Osteoblast (primary cell): ENCODE measurements at places on chromosomes 1 and 21. TPM values are rescaled to one million over a fixed set of nuclear protein-coding genes. Genes with fewer than 3 reads are reported as not detected.

SH2D2A gene
- total RNA-seq, result 0.29 and 0.36 TPM in 2 replicates

CTTNBP2NL gene
- total RNA-seq, result 29.5 and 32.2 TPM in 2 replicates

PIK3R3 gene
- 4.0 and 5.3 TPM in 2 replicates for total RNA-seq

DTL gene
- total RNA-seq, result 2.9 and 3.2 TPM in 2 replicates

KDF1 gene
- total RNA-seq, result not detected in 2 replicates

MMEL1 gene
- total RNA-seq, result under 0.01 TPM in 1 of 2 replicates, not detected in the other

F13B gene
- under 0.01 TPM in 1 of 2 replicates, not detected in the other for total RNA-seq

PPP1R8 gene
- total RNA-seq, result 29.7 and 34.2 TPM in 2 replicates

RPS8 gene
- 1,174 and 1,221 TPM in 2 replicates for total RNA-seq

NBPF10 gene
- 5.1 and 6.2 TPM in 2 replicates for total RNA-seq

SLC44A3 gene
- 2.9 and 7.1 TPM in 2 replicates for total RNA-seq

CACNA1S gene
- not detected in 2 replicates for total RNA-seq

NCF2 gene
- total RNA-seq, result 0.88 and 2.2 TPM in 2 replicates

PFKFB2 gene
- total RNA-seq, result 14.5 and 17.7 TPM in 2 replicates

HES4 gene
- total RNA-seq, result 0.29 and 0.72 TPM in 2 replicates

EVA1C gene
- 5.0 and 8.0 TPM in 2 replicates for total RNA-seq

HTR1D gene
- under 0.01 TPM in 1 of 2 replicates, not detected in the other for total RNA-seq

KLHL12 gene
- total RNA-seq, result 23.2 and 28.0 TPM in 2 replicates

ENAH gene
- 344 and 453 TPM in 2 replicates for total RNA-seq

ATP1A4 gene
- total RNA-seq, result not detected in 2 replicates

SPRR1A gene
- total RNA-seq, result not detected in 2 replicates

TPR gene
- total RNA-seq, result 63.9 and 68.8 TPM in 2 replicates

CYP4Z1 gene
- total RNA-seq, result not detected in 2 replicates

CACYBP gene
- 71.7 and 150 TPM in 2 replicates for total RNA-seq

POLR3C gene
- total RNA-seq, result 54.3 and 63.1 TPM in 2 replicates

CFHR5 gene
- total RNA-seq, result not detected in 2 replicates

TARBP1 gene
- 29.7 and 33.6 TPM in 2 replicates for total RNA-seq

OR10J1 gene
- not detected in 2 replicates for total RNA-seq

GFI1 gene
- under 0.01 TPM in 1 of 2 replicates, not detected in the other for total RNA-seq

G0S2 gene
- 10.5 and 11.2 TPM in 2 replicates for total RNA-seq

KRTAP10-3 gene
- total RNA-seq, result not detected in 2 replicates

PGD gene
- total RNA-seq, result 136 and 142 TPM in 2 replicates

NENF gene
- total RNA-seq, result 33.7 and 35.4 TPM in 2 replicates

RGS4 gene
- total RNA-seq, result 130 and 142 TPM in 2 replicates

KIRREL1 gene
- 171 and 174 TPM in 2 replicates for total RNA-seq

EPHB2 gene
- 8.7 and 14.7 TPM in 2 replicates for total RNA-seq

MEX3A gene
- total RNA-seq, result 0.88 and 1.1 TPM in 2 replicates

PPFIA4 gene
- 8.0 and 10.9 TPM in 2 replicates for total RNA-seq

SAMSN1 gene
- total RNA-seq, result under 0.01 TPM in 1 of 2 replicates, not detected in the other

NLRP3 gene
- 0.36 and 0.59 TPM in 2 replicates for total RNA-seq

SH2D1B gene
- total RNA-seq, result not detected in 2 replicates

TEX38 gene
- total RNA-seq, result 0.29 TPM in 1 of 2 replicates, not detected in the other

KRTAP22-2 gene
- total RNA-seq, result not detected in 2 replicates

OR10X1 gene
- not detected in 2 replicates for total RNA-seq

TRIM45 gene
- total RNA-seq, result 1.4 and 2.1 TPM in 2 replicates

LRRC38 gene
- total RNA-seq, result not detected in 2 replicates
